ENCODE measurements at places on chromosomes 13 and 19. TPM values are rescaled to one million over a fixed set of nuclear protein-coding genes. Genes with fewer than 3 reads are reported as not detected.

Gene ZNF223
- 11.2 TPM for polyA plus RNA-seq

Gene CEACAM20
- not detected for polyA plus RNA-seq

Gene PTGER1
- 5.6 TPM for polyA plus RNA-seq

Gene LILRA1
- polyA plus RNA-seq, result 0.53 TPM

- DNase-seq, result no peak
Measured at GRCh38 chr13:77729502-77730221, 32.2 kb downstream of the SLAIN1 start.

DNA sequence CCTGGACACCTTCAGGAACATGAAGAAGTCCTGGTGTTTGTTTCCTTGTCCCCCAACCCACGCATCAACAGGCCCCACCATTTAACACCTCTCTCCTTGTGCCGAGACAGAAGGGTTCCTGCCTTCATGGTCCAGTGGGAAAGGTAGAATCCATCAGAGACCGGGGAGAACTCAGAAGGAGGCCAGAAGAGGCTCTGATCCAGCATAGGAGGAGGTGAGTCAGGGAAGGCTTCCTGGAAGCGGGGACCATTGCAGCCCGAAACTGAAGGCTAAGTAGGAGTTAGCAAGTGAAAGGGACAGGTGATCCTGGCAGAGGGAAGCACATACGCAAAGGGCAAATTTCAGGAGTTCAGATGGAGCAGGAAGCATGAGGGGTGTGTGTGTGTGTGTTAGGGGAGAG, 484 bp downstream of the ICAM3 start:
- no peak for DNase-seq

GRCh38 chr19:13493516-13494310, 12.6 kb downstream of the CACNA1A start:
- no peak for DNase-seq

GRCh38 chr19:44757735-44758505, 9.4 kb downstream of the BCL3 start:
- no peak for DNase-seq

DNA sequence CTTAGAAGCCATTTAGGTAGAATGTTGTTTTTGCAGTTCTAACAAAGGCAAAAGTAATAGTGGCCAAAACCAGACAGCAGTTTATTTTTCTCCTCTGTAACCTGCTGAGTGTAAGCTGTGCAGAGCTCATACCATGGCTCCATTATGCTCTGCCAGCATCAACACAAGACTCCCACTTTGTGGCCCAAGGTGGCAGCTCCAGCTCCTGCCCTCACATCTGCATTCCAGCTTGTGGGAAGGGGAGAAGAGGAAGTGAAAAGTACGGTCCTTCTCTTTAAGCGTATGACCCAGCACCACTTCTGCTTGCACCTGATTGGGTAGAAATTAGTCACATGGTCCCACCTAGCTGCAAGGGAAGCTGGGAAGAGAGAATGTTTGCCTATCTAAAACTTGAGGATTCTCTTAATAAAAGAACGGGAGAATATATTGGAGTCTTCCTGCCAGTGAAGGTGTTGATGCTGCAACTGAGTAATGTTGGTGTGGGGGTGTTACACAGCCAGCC, 19.2 kb downstream of the ADGRE1 start:
- no peak for DNase-seq

DNA sequence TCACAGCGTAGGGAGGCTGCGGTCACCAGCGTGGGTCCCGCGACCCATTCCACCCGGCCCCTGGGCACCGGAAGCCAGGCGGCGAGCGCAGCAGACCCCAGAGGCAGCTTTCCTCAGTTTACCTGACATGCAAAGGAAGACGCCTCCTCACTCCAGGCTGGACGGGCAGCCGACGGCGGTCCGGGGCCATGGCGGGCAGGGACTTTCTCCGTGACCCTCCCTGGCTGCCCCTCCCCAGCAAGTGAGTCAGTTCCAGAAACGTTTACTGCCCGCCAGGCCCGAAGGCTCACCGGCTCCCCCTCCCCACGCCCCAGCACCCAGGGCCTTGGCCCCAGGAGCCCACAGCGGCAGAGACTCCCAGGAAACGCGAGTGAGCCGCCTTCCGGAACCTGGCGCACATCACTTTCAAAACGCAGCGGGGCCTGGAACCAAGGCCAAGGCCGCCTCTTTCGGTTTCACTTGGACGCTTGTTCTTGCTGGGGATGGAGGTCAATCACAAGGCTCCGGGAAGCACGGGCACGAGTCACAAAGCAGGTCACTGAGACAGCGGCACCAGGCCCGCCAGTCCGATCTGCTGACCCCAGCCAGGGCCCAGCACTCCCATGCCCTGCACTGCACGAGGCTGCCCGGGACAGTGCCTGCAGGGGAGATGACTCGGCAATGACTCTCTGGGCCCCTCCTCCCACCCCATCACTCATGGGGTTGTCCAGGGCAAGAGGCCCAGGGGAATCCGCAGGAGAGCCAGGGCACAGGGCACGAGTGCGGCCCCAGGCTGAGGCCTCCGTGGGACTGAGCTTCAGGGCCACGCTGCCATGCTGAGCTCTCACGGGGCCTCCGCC, 5.3 kb downstream of the SBNO2 start:
- DNase-seq, result no peak

GRCh38 chr19:2275588-2276428, 6.2 kb downstream of the PEAK3 start:
- no peak for DNase-seq

DNA sequence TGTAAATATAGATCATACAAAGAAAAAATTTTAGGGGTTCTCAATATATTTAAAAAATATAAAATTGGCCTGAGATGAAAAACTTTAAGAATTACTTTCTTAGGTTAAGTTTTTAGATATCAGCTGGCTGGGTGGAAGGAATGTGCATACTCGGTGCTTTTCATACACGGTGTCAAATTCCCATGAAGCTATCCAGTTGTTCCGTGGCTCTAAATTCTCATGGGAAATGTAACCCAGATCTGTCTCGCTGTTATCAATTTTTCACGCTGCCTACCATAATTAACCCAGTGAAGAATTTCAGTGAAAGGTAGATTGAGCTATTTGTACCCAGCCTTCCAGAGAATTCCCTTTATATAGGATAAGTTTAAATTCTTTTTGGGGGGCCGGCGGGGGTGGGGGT, 11.6 kb upstream of the ZNF835 start:
- no peak for DNase-seq

- no peak for DNase-seq
Measured at GRCh38 chr19:50695251-50696093, 24.1 kb downstream of the SHANK1 start.

DNA sequence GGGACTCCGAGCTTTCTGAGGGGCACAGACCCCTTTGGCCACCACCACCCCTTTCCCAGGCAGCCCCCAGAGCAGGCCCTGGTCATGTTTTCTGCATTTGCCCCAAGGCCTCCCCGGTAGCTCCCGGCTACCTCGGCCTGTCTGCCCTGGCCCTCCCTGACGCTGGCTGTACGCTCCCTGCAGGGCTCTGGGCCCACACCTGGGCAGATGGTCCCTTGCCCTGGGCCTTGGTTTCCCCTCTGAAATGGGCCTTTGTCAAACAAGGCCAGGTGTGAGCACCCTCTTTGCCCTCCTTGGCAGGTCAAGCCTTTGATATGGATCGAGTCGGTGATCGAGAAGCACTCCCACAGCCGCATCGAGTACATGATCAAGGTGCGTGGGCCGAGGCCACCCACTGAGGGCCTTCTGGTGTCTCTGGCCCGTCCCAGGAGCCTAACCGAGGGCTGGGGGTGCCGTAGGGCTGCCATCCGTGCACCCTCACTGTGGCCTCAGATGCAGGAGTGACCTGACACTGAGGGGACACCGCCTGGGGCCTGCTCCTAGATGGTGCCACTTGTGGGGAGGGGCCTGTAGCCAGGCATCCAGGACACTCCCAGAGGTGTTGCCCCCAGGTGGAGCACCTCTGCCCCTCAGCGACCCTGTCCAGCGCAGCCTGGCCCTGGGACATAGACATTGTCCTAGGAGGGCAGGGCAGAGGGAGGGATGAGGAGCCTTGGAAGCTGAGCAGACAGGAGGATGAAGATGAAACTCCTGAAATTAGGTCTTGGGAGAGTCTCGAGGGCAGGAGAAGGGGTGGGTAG, 30.3 kb downstream of the AP1M1 start:
- DNase-seq, result no peak
